ENCODE measurements at places on chromosomes 2 and 18. TPM values are rescaled to one million over a fixed set of nuclear protein-coding genes. Genes with fewer than 3 reads are reported as not detected.

DNA sequence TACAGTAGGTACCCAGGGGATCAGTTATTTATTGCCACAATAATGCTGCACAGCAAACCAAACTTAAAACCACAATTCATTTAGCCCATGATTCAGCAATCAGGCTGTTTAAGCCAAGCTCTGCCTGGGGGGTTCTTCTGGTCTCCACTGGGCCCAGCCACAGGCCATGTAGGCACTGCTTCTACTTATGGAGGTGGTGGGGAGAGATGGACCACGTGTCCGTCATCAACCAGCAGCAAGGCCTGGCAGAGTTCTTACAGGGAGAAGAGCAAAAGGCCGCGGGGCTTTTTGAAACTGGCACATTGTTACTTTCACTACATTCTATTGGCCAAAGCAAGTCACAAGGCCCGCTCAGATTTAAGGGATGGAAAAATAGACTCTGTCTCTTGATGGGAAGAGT, 76.3 kb upstream of the DAPL1 start:
- DNase-seq = peak; percentile 62

- DNase-seq = no peak
These were observed 784.8 kb upstream of the CDH2 start for GRCh38 chr18:28961669-28962228.

GRCh38 chr2:28377195-28377816, 15.4 kb upstream of the FOSL2 start:
- DNase-seq = no peak

- DNase-seq = no peak
These were observed 40.9 kb downstream of the RBBP8 start for GRCh38 chr18:22974001-22974400.

- DNase-seq = no peak
These were observed 12.0 kb downstream of the PSMD1 start for GRCh38 chr2:231068525-231069222.

- DNase-seq = no peak
These were observed 3.6 kb downstream of the SCLY start for GRCh38 chr2:238064376-238064775.

The CTAGE1 gene
- 0.13 TPM for total RNA-seq

The BBS5 gene
- 8.2 TPM for total RNA-seq

DNA sequence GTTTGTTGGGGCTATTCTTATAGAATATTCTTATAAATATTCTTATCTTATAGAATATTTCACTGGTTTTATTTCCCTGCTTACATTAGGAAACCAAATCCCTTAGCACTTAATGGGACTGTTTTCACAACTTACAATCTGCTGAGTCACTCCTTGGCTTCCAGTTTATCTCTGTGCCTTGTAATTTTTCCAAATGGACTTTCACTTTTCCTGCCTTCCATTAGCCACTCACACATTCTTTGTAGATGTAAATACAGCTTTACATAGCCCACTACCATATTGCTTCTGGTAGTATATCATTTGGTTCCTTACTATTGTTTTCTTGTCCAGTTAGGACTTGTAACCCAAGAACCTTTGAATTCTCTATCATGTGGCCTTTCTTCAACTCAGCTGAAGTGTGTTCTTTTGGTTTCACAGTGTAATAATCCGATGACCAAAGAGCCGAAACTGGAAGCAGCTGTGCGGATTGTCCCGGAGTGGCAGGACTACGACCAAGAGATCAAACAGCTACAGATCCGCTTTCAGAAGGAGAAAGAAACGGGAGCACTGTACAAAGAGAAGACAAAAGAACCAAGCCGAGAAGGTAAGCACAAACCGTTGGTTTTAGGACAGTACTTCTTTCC, 96.1 kb downstream of the UGGT1 start:
- DNase-seq = no peak

GRCh38 chr18:13392899-13393298, 174.3 kb downstream of the LDLRAD4 start:
- peak; percentile 33 for DNase-seq

- no peak for DNase-seq
These were observed 115.5 kb downstream of the ERBB4 start for GRCh38 chr2:212423089-212423488.

GRCh38 chr2:203728321-203728720, 21.9 kb downstream of the CD28 start:
- no peak for DNase-seq

The KLHL41 gene
- total RNA-seq = 90.5 TPM

- no peak for DNase-seq
These were observed 14.5 kb downstream of the OLA1 start for GRCh38 chr2:174233771-174234275.

- no peak for DNase-seq
These were observed 3.1 kb downstream of the ARHGEF33 start for GRCh38 chr2:38892819-38893218.

The POTEI gene
- total RNA-seq = not detected

The TUBA4B gene
- not detected for total RNA-seq

All from cardiac septum (tissue), 1 donor.